ENCODE measurements at places on chromosomes 4 and X.
A peak's percentile ranks its signal among the peaks of the same experiment; 100 is the strongest.

DNA sequence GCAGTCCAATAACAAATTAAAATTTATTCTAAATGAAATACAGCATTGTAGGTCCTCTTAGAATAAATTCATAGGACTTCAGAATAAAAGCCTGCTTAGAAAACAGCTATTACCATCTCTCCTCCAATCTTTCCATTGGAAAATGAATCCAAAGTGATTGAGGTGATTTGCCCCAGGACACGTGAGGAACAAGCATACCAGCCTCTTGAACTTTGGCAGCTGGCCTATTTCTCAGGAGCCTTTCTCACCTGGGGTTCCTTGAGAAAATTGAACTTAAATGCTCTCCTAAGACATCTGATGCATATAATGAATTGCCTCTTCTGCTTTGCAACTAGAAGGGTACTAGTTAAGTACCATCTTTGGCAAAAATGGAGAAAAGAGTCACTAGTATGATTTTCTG lies 13.5 kb downstream of the ARHGAP24 start:
- no peak for DNase-seq

GRCh38 chrX:45134775-45135174 lies 65.9 kb downstream of the DIPK2B start:
- DNase-seq, result no peak

DNA sequence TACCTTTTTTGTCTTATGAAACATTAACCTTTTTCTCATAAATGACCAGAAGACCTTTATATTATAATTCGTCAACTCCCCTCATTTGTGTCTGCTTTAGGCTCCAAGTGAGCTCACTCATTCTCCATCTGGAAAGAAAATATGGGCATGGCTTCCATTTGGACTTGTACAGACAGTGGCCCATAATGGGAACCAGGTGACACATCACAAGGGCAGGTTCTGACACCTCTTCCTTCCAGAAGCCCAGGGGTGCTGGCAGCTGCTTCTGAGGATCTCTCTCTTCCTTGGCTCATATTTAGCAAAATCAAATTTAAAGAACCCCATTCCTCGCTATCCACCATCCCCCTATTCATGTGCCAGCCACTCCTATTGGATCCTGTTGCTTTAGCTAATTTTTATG lies 69.6 kb downstream of the CD38 start:
- no peak for DNase-seq

GRCh38 chr4:40261231-40262076 lies 64.6 kb downstream of the RHOH start:
- no peak for DNase-seq

DNA sequence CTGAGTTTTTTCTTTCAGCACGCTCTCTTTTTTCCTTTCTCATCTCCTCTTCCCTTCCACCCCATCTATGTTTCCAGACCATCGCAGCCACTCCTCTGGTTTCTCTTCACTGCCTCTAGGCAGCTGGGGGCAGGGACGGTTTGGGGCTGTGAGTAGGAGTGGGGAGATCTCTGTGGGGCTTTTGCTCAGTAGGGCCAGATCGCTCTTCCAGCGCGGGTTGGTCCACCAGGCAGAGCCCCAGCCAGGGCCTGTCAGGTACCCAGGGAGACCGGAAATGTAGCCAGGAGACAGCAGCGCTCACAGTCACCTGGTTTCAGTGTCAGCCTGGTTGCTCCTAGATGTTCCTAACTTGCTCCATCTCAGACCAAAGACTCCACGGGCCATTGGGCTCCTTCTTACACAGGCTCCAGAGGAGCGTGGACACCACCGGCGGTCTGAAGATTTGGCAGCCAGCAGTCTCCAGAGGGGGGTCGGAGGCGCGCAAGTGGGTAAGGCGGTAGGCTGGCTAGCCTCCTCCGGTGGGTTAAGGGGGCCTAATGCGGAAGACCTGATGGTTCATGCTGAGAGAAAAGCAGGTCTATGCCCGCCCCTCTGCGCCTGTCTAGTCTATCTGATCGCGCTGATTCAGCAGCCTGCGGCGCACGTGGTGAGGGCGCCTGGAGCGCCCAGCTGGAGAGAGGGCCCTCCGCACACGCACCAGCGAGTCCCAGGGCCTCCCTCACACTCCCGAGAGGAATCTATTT lies 1.8 kb downstream of the FGF5 start:
- DNase-seq, result no peak

DNA sequence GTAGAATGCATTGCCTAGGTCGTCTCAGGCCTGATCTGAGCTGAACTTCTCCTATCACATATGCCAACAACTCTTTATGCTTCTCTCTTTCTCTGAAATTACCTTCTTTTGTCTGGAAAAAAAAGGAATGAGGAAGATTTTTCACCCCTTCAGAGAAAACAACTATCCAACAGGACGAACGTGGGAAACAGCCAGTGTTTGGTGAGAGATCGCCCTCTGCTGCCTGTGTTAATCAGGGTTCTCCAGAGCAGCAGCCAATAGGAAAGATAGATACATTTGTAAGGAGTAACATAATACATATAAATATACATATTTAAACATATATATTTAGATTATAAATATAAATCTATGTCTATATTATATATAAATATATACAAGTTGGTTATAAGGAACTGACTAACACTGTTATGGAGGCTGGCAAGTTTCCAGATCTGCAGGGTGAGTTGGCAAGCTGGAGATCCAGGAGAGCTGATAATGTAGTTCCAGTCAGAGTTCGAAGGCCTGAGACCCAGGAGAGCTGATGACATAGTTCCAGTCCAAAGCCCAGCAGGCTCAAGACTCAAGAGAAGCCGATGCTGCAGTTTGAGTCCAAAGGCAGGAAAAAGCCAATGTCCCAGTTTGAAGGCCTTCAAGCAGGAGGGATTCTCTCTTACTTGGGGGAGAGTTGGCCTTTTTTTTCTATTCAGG lies 13.3 kb downstream of the CETN2 start:
- DNase-seq, result no peak

- DNase-seq, result no peak
These were observed 18.5 kb upstream of the RBM47 start for GRCh38 chr4:40648131-40648530.

GRCh38 chrX:148854306-148854705 lies 353.9 kb downstream of the AFF2 start:
- DNase-seq, result no peak

DNA sequence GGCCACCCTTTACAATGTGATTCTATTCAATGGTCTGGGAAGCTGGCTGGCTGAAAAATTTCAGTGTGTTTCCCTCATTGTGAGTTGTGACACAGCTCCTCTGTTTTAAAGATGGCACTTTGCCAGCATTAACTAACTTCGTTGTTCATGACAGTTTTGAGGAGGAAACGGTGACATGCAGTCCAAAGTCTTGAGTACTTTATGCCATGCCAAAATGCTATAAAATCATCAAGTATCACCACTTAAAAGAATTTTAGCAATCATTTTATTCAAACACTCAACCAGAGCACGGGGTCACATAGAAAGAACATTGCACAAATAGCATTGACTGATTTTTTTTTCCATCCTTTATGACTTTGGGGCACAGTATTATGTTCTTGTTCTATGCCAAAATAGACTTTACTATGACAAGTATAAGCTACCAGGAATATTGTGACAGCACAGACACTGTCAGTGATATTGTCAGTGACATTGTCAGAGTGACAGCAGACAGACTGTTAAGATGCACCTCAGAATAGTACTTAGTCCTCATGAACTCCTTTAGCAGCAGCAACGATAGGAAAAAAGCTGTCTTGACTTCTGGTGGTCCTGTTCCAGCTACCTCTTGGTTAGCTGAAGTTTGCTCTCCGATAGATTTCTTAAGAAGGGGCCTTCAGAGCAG lies 46.7 kb downstream of the CXCL13 start:
- DNase-seq, result no peak

DNA sequence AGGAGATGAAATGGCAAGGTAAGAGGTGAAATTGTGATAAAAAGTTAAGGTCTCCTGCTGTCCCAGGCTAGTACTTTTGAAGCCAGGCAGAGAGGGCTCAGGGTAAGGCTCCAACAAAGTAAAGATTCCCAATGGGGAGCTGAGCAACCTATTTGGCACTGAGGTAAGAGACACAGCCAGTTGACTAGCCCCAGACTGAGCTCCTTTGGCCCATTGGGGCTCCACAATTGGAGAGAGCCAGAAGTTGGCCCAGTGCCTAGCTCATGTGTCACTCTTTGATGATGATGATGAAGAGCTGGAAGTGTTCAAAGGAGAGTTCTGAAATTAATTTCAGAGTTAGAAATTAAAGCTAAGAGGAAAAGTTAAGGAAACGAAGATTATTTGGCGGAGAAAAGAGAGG lies 94.6 kb downstream of the RLIM start:
- DNase-seq, result no peak

DNA sequence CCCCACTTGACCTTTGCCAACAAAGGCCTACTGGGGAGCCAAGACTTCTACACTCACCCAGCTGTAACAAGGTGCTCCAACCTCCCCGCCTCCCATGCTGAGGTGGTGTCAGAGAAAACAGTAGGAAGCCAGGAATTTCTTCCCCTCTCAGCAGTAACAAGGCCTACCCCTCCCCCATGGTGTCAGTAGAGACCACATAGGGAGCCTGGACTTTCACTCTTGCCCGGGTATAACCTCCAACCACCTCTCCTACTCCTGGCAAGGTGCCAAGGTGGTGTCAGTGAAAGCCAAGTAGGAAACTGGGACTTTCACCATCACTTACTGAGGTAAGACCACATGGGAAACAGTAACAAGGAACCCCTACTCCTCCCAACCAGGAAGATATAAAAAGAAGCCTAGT lies 93.1 kb downstream of the SLC16A2 start:
- no peak for DNase-seq

DNA sequence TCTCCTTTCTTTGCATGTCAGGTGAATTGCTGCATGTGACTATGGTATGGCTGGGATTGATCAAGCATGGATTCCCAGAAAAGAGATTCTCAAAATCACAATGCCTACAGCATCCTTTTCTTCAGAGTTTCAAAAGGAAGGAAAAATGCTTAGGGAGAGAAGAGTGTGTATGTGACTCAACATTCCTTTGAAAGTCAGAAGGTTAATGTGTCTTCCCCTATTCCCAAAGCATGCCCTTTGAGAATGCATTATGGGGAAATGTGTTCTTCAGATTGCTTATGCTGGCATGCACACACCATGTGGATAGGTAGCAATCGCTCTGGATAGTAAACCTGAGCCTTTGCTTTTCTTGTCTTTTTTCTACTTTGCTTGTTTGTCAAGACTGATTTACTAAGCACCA lies 78.5 kb downstream of the ELOVL6 start:
- DNase-seq, result no peak

GRCh38 chr4:48439988-48440387 lies 43.2 kb upstream of the SLC10A4 start:
- DNase-seq, result no peak

DNA sequence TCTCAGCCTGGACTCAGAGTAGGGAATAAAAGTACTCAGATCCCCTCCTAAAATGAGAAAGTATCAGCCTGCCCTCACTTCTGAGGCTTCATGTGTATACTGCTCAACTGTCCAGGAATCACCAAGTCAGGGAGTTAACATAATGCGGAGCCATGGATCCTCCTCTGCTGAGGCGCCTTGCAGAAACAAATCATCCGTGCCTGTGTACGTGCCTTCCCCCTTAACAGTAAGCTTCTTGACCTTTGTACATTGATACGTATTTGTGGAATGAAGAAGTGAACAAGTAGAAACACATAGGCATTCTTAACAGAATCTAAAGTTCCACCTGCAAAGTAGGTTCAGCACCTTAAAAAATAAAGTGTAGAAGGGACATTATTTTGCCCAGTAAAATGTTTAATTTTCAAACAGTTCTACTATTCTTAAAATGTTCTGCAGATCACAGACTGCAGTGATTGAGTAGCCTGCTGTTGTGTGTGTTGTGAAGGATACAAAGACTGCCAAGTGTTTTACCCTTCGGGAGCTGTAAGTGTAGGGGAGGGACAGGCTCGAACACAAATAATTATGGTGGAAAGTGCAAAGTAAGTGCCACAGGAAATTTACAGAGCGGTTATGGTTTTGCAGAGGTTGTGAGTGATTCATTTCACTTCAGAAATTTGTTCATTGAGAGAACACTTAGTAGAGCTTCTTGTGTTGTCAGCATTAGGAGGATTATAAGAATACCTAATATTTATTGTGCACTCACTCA lies 61.9 kb downstream of the ARHGAP10 start:
- no peak for DNase-seq

DNA sequence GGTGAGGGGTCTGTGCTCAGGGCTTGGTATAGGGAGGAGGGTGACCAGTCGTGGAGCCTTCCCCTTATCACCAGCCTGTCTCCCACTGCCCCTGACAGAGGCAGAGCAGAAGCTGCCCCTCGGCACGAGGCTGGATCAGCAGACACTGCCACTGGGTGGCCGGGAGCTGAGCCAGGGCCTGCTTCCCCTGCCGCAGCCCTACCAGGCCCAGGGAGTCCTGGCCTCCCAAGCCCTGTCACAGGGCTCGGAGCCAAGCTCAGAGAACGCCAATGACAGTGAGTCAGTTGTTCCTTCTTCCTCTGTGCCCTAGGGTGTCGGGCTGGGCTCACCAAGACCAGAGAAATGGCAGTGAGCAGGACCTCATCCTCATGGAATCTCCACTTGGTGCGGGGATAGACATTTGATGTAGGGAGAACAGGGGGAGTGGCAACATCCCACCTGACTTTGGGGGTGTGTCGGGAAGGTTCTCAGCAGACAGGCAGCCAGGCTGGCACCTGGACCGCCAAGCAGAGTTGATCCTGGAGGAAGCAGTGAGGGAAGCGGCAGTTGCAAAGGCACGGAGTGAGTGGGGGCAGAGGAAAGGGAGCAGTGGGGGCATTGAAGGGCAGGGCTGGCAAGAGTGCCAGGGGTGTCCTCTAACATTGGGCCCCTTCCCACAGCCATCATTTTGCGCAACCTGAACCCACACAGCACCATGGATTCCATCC lies 14.3 kb upstream of the UBA1 start:
- no peak for DNase-seq

GRCh38 chrX:149470955-149471354 lies 34.2 kb downstream of the IDS start:
- DNase-seq, result peak; percentile 66

DNA sequence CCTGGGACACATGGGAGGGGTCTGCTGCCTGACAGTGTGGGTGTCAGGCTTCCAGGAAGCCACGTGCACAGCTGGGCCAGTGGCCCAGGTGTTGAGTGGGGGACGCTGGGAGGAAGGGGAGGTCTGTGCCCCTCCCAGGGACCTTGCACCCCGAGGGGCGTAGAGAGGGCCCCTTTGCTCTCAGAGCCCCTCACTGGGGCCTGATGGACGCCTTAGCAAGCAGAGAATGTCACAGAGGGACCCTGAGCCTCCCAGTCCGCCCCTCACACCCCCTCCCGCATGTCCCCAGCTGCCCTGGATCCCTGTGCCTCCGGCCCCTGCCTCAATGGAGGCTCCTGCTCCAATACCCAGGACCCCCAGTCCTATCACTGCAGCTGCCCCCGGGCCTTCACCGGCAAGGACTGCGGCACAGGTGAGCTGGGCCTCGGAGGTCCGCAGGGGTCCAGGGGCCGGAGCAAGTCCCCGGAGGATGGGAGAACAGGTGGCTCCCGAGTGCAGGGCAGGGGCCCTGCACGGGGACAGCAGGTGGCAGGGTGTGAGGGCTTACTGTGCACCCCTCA lies 2.1 kb downstream of the HGFAC start:
- no peak for DNase-seq

GRCh38 chr4:128854433-128854832 lies 44.9 kb downstream of the JADE1 start:
- no peak for DNase-seq
